ENCODE measurements at places on chromosomes 6 and 20.
A peak's percentile ranks its signal among the peaks of the same experiment; 100 is the strongest.

GRCh38 chr6:155325700-155326516, 11.6 kb upstream of the TFB1M start:
- no peak for DNase-seq

GRCh38 chr6:129936329-129937165, 75.4 kb upstream of the TMEM244 start:
- peak; percentile 46 for DNase-seq

DNA sequence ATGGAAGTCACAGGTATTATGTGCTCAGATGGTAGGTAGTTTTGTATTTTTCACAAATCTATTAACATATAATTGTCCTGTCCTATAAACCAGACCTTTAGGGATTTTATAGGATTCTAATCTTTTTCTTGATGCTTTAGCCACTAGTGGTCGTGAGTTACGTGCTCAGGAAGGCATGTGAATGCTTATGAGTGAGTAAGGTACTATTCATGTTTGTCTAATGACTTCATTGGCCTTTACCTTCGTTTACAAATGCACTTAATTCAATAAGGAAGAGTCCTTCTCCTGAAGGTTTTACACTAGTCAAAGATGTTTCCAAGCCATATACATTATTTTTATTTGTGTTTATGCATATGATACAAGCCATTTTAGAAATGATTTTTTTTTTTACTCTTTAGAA, 23.0 kb downstream of the PACRG start:
- DNase-seq = no peak

DNA sequence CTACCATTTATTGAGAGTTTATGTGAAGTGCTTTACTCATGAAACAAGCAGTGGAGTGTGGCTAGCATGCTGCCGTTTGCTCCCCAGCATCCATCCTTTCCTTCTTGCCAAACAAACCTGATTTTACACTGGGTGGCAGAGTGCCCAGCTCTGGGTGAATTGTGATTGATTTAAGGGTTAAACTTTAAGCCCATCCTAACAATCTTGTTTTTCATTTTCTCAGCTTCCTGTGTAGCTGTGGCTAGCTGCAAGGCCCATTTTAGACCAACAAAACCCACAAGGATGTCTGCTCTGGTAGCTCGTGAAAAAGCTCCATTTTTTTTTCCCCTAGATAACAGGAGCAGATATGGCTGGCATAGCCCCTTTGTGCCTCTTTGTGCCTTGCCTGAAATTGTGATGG, 77.7 kb upstream of the KCNG1 start:
- DNase-seq = no peak

DNA sequence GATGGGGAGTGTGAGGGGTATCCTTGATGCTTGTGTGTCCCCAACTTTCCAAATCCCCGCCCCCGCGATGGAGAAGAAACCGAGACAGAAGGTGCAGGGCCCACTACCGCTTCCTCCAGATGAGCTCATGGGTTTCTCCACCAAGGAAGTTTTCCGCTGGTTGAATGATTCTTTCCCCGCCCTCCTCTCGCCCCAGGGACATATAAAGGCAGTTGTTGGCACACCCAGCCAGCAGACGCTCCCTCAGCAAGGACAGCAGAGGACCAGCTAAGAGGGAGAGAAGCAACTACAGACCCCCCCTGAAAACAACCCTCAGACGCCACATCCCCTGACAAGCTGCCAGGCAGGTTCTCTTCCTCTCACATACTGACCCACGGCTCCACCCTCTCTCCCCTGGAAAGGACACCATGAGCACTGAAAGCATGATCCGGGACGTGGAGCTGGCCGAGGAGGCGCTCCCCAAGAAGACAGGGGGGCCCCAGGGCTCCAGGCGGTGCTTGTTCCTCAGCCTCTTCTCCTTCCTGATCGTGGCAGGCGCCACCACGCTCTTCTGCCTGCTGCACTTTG, at the start of gene TNF:
TNF (plus strand) TSS at position 231 of the 567 bp plus-strand sequence; CDS start at position 408, 177 bp downstream.
- DNase-seq = peak; percentile 88

- DNase-seq = no peak
Observed at GRCh38 chr6:4778086-4778485, 1.9 kb downstream of the CDYL start.

All from activated naive CD4-positive, alpha-beta T cell treated with Interleukin-2 at 50 U/mL for 16 hours (primary cell).